Camera-type eye (tissue), 1 donor: ENCODE measurements at places on chromosomes 7 and 10. TPM values are rescaled to one million over a fixed set of nuclear protein-coding genes. Genes with fewer than 3 reads are reported as not detected.

Gene SFMBT2
- 18.4 TPM for total RNA-seq

Gene VENTX
- total RNA-seq = 0.22 TPM

Gene ENKUR
- total RNA-seq = 1.7 TPM

Gene ZNF25
- total RNA-seq = 34.6 TPM

Gene SLC26A3
- total RNA-seq = not detected

Gene ITPRID1
- 0.11 TPM for total RNA-seq

Gene CALML3
- 0.33 TPM for total RNA-seq

Gene GSTO1
- total RNA-seq = 29.6 TPM

Gene FRAT1
- total RNA-seq = 9.0 TPM

Gene TUBB8
- total RNA-seq = not detected

Gene OPALIN
- not detected for total RNA-seq

Gene ICA1
- total RNA-seq = 12.9 TPM

Gene CYP2C9
- 1.5 TPM for total RNA-seq

Gene NAT16
- 0.82 TPM for total RNA-seq

Gene SPAG6
- total RNA-seq = 0.77 TPM

Gene CDNF
- total RNA-seq = 3.0 TPM

Gene HECW1
- total RNA-seq = 11.8 TPM

Gene GPR158
- total RNA-seq = 4.9 TPM

Gene NODAL
- 1.3 TPM for total RNA-seq

Gene TRPV5
- 0.16 TPM for total RNA-seq

Gene PSMC2
- 114 TPM for total RNA-seq

Gene CYP17A1
- total RNA-seq = 0.33 TPM

Gene GNGT1
- total RNA-seq = 20.3 TPM

Gene HYAL4
- not detected for total RNA-seq

Gene PDE6C
- 4.2 TPM for total RNA-seq

Gene MCM10
- 4.1 TPM for total RNA-seq

Gene C10orf105
- 0.11 TPM for total RNA-seq

Gene MYPN
- 7.0 TPM for total RNA-seq

Gene GPR15LG
- total RNA-seq = not detected

Gene CYP3A7
- total RNA-seq = not detected

Gene CD36
- 89.8 TPM for total RNA-seq

Gene DIP2C
- 39.2 TPM for total RNA-seq

Gene HEPACAM2
- total RNA-seq = 0.38 TPM

Gene CTAGE4
- 2.7 TPM for total RNA-seq

Gene DPY19L1
- 55.1 TPM for total RNA-seq

Gene ECHDC3
- 15.7 TPM for total RNA-seq

Gene ADRA2A
- total RNA-seq = 4.9 TPM

Gene CFAP70
- total RNA-seq = 4.9 TPM

Gene SAMD9L
- total RNA-seq = 13.8 TPM

Gene SMNDC1
- total RNA-seq = 24.5 TPM

Gene SPDYE3
- not detected for total RNA-seq

Gene IFIT1B
- 1.0 TPM for total RNA-seq

Gene WAC
- 183 TPM for total RNA-seq

Gene RSPH10B
- 0.38 TPM for total RNA-seq

Gene TET1
- 55.9 TPM for total RNA-seq
